Esophagus squamous epithelium (tissue), 5 donors: ENCODE measurements at places on chromosomes 6 and 20.

DNA sequence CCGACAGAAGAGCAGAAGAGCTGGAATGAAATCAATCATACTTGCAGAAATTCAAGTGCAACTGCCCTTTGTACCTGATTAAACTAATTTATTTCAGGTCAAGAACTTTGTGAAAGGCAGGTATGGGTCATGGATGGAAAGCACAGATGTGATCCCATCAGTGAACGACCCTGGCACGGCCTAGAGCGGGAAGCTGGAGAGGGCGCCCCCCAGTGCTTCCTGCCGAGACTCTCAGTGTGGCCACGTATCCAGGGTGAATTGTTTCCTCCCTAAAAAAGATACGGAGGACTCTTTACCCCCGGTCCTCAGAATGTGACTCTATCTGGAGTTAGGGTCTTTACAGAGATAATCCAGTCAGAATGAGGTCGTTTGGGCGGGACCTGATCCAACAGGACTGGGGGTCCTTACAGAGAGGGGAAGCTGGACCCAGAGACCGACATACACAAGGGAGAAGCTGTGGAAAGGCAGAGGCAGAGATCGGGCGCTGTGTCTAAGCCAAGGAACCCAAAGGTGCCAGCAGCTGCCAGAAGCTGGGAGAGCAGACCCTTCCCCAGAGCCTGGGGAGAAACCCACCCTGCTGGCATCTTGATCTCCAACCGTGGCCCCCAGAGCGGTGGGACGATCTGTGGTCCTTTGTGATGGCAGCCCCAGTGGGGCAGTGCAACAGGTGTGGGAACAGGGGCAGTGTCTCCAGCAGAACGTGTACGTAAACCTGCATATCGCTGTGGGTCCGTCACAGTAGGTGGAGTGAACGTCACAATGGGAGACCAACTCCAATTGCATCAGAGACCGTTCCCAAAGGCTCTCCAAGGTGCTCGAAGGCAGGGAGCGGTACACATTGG lies 91.9 kb downstream of the TAF4 start:
- DNase-seq = no peak

DNA sequence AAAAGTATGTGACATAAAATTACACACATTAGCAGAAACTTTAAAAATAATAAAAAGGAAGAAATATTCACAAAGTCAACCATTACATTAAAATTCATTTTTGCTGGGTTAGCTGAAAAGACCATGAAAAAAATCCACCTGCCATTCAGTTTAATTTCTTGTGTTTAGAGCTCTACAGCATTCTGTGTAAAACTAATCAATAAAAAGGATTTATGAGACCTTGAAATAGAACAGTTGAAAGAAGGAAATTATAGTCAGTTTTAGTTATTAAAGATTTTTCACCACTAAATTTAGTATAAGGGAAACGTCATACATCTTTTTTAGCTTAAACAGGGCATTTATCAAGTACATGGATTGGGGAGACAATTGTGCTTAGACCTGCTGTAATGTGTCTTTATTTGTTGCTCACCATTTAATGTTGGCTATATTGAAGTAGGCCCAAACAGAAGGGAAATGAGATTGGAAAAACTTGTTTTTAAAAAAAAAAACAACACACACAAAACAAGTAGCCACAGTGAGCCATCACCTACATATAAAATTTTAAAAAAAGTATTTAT lies 438.7 kb upstream of the POU3F2 start:
- DNase-seq = no peak

DNA sequence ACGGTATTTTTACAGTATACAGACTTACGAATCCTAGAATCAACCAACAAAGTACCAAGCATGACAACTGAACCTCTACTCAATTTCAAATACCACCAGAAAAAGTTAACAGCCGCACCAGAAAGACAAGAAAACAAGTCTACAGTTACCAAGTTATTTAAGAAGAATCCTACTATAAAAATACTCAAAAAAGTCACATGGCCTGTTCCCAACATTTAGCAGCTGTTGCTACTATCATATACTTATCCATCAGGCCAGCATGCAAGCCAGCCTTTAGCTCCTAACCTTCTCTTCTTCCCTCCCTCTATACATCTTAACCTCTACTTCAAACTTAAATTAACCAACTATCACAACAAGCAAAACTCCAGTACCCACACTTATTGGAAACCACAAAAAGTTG lies 1.9 kb downstream of the SYNCRIP start:
- DNase-seq = no peak

DNA sequence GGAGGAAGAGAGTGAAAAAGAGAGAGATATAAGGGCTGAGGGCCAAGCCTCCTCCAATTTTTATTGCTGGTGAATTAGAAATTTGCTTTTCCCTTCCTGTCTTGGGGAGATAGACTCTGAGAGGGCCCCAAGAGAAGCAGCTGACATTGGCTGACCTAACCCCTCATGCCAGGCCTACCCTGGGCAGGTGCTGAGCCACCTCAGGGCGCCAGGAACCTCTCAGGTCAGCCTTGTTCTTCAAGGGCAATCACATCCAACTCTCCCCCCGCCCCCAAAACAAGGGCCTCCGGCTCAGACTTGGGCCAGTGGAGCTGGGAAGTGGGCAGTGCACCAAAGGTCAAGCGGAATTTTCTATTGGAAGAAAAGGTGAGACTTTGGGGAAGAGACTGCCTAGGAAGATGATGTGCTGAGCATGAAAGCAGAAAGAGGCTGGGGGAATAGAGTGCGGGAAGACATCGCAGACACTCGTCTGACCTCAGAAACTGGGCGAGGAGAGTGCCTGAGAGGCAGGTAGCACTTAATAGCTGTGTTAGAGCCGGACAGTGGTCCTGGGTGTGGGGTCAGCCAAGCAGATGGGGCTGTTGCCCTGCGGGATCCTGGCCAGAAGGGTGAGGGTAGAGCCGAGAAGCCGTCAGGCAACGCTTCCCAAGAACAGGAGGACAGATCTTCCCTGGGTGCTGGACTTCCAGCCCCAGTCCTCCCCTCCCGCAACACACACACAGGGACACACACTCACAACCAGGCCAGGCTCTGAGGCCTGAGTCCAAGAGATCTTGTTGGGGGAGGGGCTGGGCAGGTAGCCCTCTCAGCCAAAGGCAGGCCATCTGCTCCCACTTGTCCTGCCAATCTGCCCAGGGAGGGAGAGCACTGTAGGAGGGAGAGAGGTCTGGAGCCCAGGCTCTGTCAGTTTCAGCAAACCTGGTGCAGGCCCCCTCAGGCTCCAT lies 3.7 kb upstream of the FASTKD5 start:
- DNase-seq = no peak

GRCh38 chr6:25315194-25316177 lies 36.3 kb downstream of the CARMIL1 start:
- no peak for DNase-seq

DNA sequence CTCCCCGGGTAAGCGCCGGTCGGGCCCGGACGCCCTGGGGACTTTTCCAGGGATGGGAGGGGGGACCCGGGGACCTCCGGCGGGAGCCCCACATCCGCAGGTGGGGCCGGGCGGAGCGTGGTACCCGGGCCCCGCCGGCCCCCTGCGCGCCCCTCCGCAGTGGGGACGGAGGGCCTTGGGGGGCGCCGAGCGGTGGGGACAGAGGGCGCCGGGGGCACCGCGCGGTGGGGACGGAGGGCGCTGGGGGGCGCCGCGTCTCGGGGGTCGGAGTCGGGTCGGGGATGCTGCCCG lies 270 bp downstream of the PLEKHG1 start:
- DNase-seq = no peak

DNA sequence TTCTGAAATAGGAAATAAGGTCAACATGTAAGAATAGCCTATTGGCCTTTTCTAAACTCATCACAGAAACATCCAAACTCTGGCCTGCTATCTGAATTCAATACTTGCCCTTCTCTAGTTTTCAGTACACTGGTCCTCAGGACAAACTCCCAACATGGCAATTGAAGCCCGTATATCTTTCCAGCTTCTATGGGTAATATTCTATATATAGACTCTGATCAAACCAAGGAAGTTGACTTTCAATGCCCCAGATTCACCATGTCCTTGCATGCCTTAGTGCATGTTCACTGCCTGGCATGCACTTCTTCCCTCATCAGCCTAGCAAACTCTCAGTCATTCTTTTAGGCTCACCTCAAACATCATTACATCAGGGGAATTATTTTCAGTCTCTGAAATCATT lies 73.2 kb downstream of the RSPO3 start:
- DNase-seq = no peak
